ENCODE measurements at places on chromosomes 2 and 18. TPM values are rescaled to one million over a fixed set of nuclear protein-coding genes. Genes with fewer than 3 reads are reported as not detected.

Gene CCDC74B
- total RNA-seq = 3.8 TPM

Gene PECR
- 32.4 TPM for total RNA-seq

Gene DTNA
- 42.8 TPM for total RNA-seq

Gene TMEM37
- 52.6 TPM for total RNA-seq

DNA sequence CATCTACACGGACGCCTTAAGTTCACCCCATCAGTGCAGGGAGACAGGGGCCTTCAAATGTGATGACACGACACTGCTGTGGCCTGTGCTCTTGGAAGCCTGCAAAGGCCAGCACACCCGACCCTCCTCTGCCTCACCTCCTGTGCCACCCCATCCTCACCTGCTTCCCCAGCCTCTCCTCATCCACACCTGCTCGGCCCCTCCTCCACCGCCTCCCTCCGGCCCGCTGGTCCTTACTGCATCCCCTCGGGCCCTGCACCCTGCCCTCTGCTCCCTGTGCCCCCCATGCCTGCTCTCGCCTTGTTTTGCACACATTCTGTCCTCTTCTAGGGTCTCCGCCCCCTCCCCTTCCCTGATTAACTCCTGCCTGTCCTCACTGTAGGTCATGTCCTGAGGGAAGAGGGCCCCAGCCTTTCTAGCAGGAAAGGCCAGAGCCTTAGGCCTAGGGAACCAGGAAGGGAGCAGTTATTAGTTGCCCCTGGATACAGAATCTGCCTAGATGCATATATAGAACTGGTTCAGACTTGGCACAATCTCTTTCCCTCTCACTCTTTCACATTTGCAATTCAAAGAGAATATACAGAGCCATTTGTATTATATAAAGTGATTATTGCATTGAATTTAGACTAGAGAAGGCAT lies 39.4 kb downstream of the TRAPPC12 start:
- DNase-seq = no peak

DNA sequence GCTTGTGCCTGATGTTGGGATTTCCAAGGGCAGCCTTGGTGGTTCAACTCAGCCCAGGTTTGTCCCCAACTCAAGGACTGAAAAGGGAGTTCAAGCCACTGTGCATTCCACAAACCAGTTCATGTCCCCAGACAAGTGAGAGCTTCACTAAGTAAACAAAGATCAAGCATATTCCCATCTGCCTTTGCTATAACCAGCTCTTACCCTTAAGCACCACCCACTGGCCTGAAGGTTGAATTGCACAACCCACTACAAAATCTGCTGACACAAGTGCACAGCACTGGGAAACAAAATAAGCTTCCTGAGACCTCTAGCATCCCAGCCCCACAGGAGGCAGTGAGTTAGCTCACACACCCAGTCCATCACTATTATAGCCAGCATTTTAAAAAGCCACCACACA lies 516.7 kb downstream of the NR4A2 start:
- peak; percentile 55 for DNase-seq

GRCh38 chr2:178280244-178280852 lies 86.0 kb downstream of the OSBPL6 start:
- DNase-seq = peak; percentile 24

DNA sequence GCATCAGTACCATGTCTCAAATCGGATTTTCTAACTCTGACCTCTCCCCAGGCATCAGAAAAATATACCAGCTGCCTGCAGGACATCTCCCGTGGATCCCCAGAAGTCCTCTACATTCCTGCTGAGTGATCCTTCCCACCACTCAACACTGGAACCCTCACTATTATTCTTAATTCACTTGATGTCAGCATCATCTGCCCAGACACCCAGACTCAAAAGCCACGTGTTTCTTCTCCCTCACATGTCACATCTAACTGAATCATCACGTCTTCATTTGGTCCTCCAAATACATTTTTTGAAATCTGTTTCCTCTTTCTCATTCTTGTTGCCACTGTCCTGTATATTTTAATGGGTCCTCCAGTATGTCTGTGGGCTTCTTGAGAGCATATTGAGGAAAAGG lies 218.6 kb downstream of the HRH4 start:
- DNase-seq = no peak

GRCh38 chr18:75290737-75291358 lies 80.3 kb downstream of the TSHZ1 start:
- no peak for DNase-seq

DNA sequence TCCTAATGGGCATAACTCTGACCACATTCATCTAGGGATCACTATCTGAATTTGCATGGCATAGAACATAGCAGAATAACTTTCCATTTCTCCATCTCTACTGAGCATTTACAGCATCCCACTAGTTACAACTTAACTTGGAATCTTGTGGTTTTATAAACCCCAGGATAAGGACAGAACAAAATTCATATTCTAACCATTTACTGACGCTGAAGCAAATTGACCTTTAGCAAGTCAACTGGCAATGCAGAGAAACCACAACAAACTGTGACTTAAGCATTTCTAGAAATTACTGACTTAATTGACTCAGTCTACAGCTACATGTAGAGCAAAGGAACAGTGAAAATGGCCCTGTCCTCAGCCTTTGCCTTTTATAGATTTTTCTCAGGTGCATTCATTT lies 61.2 kb downstream of the DCC start:
- DNase-seq = no peak

- no peak for DNase-seq
Measured at GRCh38 chr18:45860492-45860891, 35.0 kb downstream of the SIGLEC15 start.

DNA sequence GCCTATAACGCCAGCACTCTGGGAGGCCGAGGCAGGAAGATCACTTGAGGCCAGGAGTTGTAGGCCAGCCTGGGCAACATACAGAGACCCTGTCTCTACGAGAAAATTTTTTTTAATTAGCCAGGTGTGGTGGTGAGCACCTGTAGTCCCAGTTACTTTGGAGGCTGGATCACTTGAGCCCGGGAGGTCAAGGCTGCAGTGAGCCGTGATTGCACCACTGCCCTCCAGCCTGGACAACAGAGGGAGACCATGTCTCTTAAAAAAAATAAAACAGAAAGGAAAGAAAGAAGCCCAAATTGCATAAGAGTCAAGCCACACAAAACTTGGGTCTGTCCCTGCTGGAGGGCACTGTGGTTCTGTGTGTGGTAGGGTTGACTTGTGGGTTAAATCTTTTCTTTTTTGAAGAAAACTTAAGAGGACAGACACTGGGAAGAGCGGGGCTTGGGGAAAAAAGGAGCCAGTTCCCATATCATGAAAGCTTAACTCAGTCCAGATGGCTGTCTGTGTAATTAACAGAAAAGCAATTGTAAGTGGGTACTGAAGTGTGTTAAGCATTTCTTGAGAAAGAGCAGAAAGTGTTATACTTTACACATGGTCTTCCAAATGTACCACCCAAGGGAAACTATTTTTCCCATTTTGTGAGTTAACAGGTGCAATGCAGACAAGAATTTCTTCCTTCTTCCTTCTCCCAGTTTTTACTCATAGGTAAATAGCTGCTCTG lies 115.1 kb downstream of the ALPK2 start:
- DNase-seq = no peak

GRCh38 chr2:134081238-134081938 lies 172.5 kb upstream of the MGAT5 start:
- DNase-seq = no peak

GRCh38 chr2:46306988-46307655 lies 9.9 kb downstream of the EPAS1 start:
- DNase-seq = no peak

DNA sequence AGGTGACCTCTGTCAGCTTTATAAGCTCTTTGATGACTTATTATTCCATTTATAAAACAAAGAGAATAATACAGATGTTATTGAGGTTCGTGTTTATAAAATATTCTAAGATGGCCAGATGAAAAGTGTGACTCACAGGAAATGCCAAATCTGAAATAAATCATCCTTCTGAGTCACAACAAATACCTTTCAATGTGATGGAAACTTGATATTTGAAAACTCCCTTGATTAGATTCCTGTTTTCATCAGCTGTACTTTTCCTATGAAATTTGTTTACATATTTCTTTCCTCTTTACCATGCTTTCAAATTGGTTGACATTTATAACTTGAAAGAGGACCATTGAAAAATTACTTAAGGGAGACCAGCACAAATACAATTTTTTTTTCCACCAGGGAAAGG lies 30.6 kb upstream of the PPP1R1C start:
- DNase-seq = no peak

DNA sequence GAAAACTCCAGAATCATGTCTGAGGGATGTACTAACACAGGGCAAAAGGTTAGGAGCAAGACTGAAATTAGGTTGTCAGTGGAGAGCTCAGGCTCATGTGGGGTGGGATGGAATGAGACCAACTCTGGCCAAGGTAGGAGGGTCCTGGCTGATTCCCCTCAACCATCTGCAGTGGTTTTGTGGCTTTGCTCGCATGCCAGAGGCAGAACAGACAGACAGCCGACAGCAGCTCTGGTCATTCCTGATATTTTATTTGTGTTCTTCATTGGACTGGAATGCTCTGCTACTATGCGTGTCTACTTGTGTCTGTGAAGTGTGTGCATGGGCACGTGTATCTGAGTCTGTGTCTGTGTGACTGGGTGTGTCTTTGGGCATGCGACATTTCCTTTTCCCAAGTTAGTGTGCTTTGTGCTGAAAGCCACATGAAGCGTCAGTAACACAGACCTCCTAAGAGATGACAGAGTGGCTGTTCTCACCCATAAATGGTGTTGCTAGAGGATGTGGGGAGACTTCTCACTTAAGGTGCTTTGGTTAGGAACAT lies 239.5 kb downstream of the CNTNAP5 start:
- DNase-seq = no peak

- DNase-seq = no peak
Measured at GRCh38 chr18:36590621-36591580, 237.9 kb downstream of the TPGS2 start.

DNA sequence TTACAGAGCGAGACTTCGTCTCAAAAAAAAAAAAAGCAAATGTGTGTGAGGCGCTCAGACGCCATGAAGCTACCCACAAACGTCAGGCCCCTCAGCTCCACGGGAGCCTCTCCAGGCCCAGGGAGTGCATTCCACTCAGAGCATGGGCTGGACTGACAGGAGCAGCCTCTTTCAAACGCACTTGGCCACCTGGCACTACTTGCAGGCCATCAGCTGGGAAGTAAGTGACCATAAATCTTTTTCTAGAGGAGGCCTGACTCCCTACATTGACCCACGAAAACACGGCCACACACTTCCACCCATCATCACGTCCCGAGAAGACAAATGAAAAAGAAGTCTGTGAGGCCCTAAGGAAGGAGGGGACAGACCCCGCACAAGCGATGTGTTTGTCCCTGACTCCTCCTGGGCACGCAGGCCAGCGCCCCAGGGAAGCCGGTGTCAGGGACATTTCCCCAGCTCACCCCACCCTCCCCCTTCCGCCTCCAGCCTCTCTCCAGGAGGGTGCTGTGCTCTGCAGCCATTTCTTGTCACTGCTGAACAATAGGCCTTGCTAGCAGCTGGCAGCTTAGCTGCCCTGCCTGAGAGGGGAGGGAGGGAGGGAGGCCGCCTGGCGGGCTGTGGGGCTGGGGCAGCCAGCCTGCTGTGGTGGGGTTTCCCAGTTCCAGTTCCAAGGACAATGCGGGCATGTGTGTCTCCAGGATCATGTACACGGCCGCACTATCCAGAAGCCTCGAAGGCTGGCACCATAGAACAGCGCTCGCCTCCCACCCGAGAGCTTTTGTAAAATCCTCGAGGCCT lies 26.6 kb downstream of the SERTAD2 start:
- DNase-seq = no peak

GRCh38 chr2:145685383-145686050 lies 1165.6 kb upstream of the ZEB2 start:
- DNase-seq = no peak

Data from hepatocyte (in vitro differentiated cells).